ENCODE measurements at places on chromosomes 3 and 15.

- no peak for DNase-seq
Measured at GRCh38 chr3:61848885-61849284, 287.5 kb downstream of the PTPRG start.

GRCh38 chr3:148971401-148972163 is 19.8 kb upstream of the GYG1 start:
- DNase-seq: no peak

DNA sequence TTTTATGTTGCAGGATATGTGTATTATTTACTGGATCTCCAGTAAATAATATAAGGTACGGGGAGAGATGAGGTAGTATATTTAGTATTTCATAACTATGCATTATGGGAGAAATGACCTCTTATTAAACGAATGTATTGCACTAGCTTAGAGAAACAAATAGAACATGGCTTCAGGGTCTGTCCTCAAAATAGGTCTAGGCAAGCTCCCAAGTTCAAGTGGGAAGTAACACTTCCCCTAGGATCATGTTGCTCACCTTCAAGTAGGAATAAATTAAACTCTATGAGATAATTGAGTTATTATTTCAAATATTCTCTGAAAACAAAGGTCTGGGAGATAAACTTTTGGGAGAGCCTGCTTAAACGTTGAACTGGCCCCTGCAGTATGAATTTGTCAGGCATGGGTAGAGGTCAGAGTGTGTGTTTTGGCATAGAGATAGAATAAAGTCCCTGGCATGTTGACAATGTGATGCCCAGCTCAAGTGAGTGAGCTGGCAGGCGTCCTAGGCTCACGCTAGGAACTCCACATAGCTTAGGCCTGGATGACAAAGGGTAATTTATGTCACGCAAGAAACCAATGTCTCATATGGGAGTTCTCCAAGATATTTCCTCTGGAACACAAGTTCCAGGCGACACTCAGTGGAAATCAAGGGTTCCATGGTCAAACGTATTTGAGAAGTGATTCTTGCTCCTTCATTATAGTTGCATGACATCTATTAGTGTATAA is 236.8 kb downstream of the CACNA2D3 start:
- no peak for DNase-seq

- DNase-seq: no peak
Measured at GRCh38 chr15:56804938-56805337, 71.6 kb upstream of the ZNF280D start.

DNA sequence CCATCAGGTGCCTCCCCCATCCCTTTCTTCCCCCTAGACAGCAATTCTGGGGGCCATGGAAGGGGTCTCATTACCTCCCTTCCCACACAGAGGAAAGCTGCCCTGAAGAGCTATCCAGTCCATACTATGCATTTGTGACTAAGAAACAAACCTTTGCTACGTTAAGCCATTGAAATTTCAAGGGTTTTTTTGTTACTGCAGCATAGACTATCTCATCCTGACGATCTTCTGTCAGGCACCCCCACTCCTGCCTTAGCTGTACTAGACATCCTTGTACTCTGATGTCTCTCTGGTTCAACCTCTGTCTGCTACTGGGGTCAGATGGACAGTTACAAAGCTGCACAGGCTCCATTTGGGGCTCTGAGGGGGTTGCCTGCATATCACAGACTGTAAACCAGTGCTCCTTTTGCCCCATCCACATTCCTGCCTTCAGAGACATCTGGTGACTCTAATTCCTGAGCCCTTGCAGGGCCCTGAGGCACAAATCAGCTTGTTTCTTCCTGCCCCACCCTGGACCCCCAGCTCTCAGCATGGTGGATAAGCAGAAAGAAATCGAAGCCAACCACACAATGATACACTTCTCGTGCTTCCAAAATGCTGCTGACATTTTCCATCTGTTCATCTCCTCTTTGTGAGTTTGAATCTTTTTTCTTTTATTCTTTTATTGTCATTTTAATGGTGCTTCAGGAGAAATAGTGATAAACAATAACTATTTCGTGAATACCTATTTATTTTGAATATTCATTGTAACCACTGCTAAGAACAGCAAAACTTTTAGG is 21.6 kb upstream of the NSMCE3 start:
- no peak for DNase-seq

DNA sequence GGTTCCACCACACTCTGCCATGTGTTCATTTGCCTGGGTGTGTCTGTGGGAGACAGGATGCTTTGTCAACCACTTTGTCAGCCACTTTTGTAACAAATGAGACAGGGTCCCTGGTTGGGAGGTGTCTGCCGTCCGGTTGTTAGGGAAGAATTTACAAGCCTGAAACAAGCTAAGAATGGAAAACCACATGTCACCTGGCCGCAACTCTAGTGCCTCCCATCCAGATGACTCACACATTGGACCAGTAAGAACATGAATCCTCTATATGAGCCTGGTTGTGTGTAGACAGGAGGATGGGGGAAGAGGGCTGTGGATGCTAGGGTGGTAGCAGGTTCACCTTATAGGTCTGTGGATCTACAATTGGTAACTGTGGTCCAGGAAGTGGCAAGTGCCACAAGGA is 335.3 kb downstream of the CLSTN2 start:
- DNase-seq: no peak

DNA sequence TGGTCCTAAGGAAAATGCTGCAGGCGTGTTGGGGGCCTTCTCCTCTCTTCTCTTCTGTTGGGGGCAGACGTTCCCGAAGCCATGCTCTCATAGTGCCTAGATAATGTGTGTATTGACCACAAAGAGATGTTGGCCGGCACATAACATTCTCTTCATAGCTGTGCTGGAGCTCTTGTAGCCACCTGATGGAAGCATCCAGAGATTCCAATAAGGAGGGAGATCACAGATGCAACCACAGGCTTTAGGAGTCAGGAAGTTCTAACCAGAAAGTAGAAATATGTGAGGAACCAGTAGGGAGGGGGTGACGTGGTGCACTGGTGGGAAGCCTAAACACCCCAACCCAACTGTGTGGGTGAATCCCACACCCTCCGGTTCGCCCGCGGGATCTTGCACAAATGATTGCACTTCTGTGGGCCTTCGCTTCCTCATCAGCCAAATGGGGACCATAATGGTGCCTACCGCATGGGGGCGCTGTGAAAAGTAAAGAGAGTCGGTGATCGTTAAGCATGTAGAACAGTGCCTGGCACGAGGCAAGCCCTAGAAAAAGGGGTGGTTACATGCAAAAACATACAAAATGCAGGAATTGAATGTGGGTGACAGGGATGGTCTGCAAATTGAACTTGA is 87.8 kb downstream of the TOP2B start:
- no peak for DNase-seq

GRCh38 chr3:114005481-114005880 is 50.8 kb downstream of the CCDC191 start:
- no peak for DNase-seq

- DNase-seq: no peak
Measured at GRCh38 chr3:197149-197827, 725 bp downstream of the CHL1 start.

DNA sequence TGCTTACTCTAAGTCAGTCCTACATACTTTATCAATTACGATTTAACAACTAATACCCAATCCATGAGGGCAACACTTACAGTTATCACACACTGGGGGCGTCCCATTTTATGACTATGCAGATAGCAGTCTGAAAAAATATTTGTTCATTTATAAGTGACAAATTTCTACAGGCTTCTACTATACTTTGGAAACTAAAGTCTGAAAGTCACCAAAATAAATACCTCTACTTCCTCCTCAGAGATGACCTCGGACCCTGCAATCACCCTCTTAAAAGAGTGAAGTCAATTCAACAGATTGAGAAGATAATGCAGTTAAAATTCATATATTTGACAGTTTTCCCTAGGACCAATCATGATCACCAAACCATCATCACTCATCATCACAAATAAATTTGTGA is 76.6 kb downstream of the GSK3B start:
- DNase-seq: no peak

GRCh38 chr3:171351676-171352075 is 108.5 kb downstream of the TNIK start:
- no peak for DNase-seq

GRCh38 chr15:68809517-68809916 is 11.2 kb downstream of the ANP32A start:
- DNase-seq: no peak

- no peak for DNase-seq
Measured at GRCh38 chr3:51928438-51928837, 13.3 kb downstream of the RRP9 start.

- no peak for DNase-seq
Measured at GRCh38 chr3:64684715-64685261, 3.0 kb downstream of the ADAMTS9 start.

DNA sequence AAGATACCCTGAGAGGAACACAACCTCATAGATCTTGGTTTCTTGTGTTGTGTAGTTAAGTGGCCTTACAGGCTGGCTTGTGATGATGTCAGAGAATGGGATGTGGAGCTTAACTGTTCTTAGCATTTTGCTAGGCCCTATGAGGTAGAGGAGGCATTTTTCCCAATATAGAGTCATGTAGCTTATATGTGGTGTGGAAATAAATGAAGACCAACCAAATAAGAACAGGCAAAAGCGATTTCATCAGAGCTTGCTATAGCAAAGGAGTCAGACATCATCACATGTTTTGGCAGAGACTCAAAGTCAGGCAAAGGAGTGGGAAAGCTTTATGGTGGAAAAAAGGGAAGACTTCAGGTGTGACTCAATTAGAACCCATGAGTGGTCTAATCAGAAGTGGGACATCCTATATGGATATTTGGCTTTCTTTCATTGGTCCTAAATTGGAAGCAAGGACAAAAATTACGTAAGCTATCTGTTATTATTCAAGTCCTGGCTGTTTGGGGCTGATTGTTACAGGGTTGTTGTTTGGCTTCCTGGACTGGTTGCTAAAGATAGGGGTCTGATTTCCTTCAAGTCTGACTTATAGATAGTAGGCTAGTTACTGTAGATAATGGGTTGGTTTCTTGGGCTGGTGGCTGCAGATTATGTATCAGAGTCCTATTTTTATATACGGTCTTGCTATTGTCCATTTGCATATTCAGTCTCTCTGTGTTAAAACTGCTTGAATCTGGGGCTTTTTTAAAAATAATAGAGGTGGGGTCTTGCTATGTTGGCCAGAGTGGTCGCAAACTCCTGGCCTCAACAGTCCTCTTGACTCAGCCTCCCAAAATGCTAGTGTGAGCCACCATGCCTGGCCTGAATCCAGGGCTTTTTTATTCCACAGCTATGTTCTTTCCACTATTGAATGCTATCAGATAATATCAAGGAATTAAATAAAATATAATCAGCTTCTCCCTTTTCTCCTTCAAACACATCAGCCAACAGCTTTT is 30.3 kb upstream of the SETD2 start:
- no peak for DNase-seq

Data from T-helper 1 cell (primary cell).